ENCODE measurements at places on chromosomes 16 and 17. TPM values are rescaled to one million over a fixed set of nuclear protein-coding genes. Genes with fewer than 3 reads are reported as not detected.

- no peak for DNase-seq
- H3K4me1 ChIP-seq, result peaks cover 26% of the 10 kb centered on the region
- peaks cover 25% of the 10 kb centered on the region for H3K27me3 ChIP-seq
- H3K36me3 ChIP-seq, result no peaks in the 10 kb centered on the region
- no peak within 1 kb of the TSS for H3K4me3 ChIP-seq
- H3K27ac ChIP-seq, result no peak within 1 kb of the TSS
Measured at GRCh38 chr16:56667581-56668571, at the start of gene MT1G. MT1G (minus strand) TSS chr16:56668065; CDS start chr16:56667993, 72 bp downstream.

The CSNK2A2 gene
- 53.3 TPM for total RNA-seq

DNA sequence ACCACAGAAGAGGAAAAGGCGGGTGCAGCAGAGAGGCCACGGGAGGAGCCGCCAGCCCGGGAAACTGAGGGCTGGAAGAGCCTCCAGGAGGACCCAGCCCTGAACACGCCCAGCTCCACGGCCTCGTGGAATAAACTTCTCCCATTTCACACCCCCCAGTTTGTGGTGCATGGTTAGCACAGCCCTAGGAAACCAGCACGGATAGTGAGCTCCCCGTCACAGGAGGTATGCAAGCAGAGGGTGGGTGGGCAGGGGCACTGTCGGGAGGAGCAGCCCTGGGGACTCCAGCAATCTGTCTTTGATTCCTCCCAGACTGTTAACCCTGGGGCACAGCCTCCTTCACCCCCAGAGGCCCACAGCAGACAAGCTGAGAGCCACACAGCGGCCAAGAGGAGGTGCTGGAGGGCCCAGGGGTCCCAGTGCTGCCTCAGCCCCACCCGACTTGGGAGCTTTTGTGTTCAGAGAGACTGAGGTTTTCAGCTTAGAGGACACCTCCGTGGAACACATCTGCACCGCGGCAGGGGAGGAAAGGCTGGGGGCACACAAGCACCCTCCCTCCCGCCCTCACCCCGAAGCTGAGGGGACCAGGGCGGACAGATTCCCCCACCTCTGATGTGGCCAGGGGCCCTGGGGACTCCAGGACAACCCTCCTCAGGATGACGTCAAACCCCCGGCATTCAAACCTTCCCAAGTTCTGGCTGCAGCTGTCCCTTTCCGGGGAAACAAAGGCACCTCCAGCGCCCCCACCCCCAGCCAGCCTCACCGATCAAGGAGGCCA lies 1.7 kb upstream of the IL17C start:
- peaks cover 18% of the 10 kb centered on the region for H3K4me1 ChIP-seq
- DNase-seq, result no peak
- peak overlapping the region; percentile 78 for H3K27ac ChIP-seq
- peaks cover 7% of the 10 kb centered on the region for H3K36me3 ChIP-seq
- no peak overlapping the region for H3K4me3 ChIP-seq
- H3K27me3 ChIP-seq, result peaks cover 61% of the 10 kb centered on the region

The SCARF1 gene
- total RNA-seq, result 0.83 TPM

- H3K27me3 ChIP-seq, result no peaks in the 10 kb centered on the region
- H3K4me1 ChIP-seq, result peaks cover 5% of the 10 kb centered on the region
- peak overlapping the region; percentile 70 for H3K27ac ChIP-seq
- peaks cover 7% of the 10 kb centered on the region for H3K36me3 ChIP-seq
- DNase-seq, result peak; percentile 44
Measured at GRCh38 chr17:41965694-41966462, 717 bp upstream of the CNP start.

The WNT9B gene
- total RNA-seq, result not detected

The PRKCB gene
- 84.7 TPM for total RNA-seq

GRCh38 chr17:77455111-77455890 lies 314.5 kb downstream of the SEC14L1 start:
- no peaks in the 10 kb centered on the region for H3K36me3 ChIP-seq
- H3K27ac ChIP-seq, result peak overlapping the region; percentile 82
- H3K27me3 ChIP-seq, result no peaks in the 10 kb centered on the region

The CD300E gene
- total RNA-seq, result not detected

- peak overlapping the region; percentile 51 for H3K27ac ChIP-seq
- no peak overlapping the region for H3K4me3 ChIP-seq
- no peaks in the 10 kb centered on the region for H3K36me3 ChIP-seq
- no peaks in the 10 kb centered on the region for H3K27me3 ChIP-seq
- peaks cover 24% of the 10 kb centered on the region for H3K4me1 ChIP-seq
- no peak for DNase-seq
Measured at GRCh38 chr17:77341069-77341541, 200.3 kb downstream of the SEC14L1 start.

GRCh38 chr16:3092501-3092941 lies 6.6 kb downstream of the ZSCAN10 start:
- H3K4me1 ChIP-seq, result peaks cover 5% of the 10 kb centered on the region
- H3K4me3 ChIP-seq, result no peak overlapping the region
- no peaks in the 10 kb centered on the region for H3K36me3 ChIP-seq
- no peak for DNase-seq
- no peaks in the 10 kb centered on the region for H3K27me3 ChIP-seq
- H3K27ac ChIP-seq, result no peak overlapping the region

- no peaks in the 10 kb centered on the region for H3K27me3 ChIP-seq
- no peak overlapping the region for H3K27ac ChIP-seq
- no peak for DNase-seq
- peaks cover 2% of the 10 kb centered on the region for H3K4me1 ChIP-seq
- H3K36me3 ChIP-seq, result peaks cover 13% of the 10 kb centered on the region
Measured at GRCh38 chr16:85674828-85675227, 13.9 kb downstream of the GINS2 start.

The USP43 gene
- total RNA-seq, result 0.35 TPM

DNA sequence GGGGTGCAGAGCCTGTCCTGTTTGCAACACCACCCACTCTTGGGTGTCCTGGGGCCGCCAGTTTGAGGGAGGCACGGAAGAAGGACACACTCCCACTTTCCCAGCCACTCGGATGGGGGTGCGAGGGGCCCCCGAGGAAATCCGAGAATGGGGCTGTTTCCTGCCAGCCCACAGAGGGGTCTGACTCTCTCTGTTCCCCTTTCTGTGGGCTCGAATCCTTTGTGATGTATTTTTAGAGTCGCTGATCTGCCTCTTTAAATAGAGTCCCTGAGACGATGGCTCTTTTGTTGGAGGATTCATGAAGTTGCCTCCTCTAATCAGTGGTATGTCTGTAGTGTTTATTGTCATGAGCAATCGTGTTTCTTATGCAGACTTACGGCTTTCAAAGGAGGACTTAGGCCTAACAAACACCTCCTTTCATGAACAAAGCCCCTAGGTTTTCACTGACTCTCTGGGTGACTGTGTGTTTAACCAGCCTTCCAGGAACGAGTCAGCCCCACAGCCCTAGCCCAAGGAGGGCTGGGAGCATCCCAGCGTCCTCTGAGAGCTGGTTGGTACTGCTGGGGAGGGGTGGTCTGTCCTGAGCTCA lies 29.1 kb downstream of the CIBAR2 start:
- H3K27me3 ChIP-seq, result no peaks in the 10 kb centered on the region
- peaks cover 5% of the 10 kb centered on the region for H3K4me1 ChIP-seq
- H3K36me3 ChIP-seq, result peaks cover 9% of the 10 kb centered on the region

The ASGR1 gene
- 0.60 TPM for total RNA-seq

The OTOA gene
- not detected for total RNA-seq

DNA sequence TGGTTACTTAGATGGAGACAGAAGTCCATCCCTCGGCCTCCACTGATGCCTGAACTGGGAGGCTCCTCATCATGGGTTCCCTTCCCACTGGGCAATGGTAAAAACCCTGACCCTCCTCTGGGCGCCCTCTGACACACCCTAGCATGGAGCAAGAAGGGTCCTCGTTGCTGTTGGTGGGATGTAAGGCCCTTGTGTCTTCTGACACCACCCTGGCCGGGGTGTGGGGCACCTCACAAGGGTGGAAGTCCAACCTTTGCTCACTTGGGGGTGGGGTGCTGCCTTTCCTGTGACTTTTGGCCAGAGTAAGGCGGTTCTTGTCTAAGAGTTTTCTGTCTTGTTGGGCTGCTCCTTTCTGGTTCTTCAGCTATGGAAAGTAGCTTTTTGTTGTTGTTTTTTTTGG lies 28.7 kb downstream of the MPRIP start:
- peaks cover 43% of the 10 kb centered on the region for H3K4me1 ChIP-seq
- no peak overlapping the region for H3K4me3 ChIP-seq
- H3K36me3 ChIP-seq, result no peaks in the 10 kb centered on the region
- no peak for DNase-seq

DNA sequence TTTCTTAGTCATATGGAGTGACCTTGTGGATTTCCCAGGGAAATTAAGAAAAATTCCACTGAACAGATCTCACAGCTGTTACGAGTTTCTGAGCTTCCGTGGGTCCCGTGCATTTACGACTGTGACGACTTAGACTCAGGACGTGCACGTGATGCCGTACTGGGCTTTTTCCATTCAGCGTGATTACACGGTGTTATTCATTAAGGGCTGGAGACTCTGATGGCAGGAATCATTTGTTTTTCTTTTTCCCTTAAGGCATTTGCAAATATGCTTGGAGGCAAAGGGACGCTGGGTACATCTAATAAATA lies 57.2 kb downstream of the TBC1D16 start:
- no peak overlapping the region for H3K4me3 ChIP-seq
- no peak overlapping the region for H3K27ac ChIP-seq
- H3K36me3 ChIP-seq, result no peaks in the 10 kb centered on the region
- no peak for DNase-seq
- no peaks in the 10 kb centered on the region for H3K4me1 ChIP-seq
- H3K27me3 ChIP-seq, result no peaks in the 10 kb centered on the region

DNA sequence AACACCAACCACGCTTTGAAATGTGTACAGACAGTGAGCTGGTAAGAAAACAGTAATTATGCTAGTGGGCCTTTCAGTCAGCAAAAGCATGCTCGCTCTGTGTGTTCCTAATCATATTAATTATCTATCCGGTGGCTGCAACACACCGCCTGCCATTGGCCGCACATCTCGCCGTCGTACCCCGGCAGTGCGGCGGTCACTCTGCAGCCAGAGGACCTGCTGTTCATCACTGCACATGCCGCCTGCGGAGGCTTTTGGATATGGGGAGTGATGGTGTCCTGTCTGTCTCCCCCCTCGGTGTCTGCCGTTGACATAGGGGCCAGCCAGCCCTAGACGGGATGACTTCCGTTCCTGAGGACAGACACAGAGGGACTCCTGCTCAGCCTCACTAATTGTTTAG lies 68.5 kb downstream of the RPA1 start:
- no peak for DNase-seq
- no peaks in the 10 kb centered on the region for H3K27me3 ChIP-seq
- H3K27ac ChIP-seq, result no peak overlapping the region
- H3K4me3 ChIP-seq, result no peak overlapping the region
- H3K36me3 ChIP-seq, result peaks cover 14% of the 10 kb centered on the region

DNA sequence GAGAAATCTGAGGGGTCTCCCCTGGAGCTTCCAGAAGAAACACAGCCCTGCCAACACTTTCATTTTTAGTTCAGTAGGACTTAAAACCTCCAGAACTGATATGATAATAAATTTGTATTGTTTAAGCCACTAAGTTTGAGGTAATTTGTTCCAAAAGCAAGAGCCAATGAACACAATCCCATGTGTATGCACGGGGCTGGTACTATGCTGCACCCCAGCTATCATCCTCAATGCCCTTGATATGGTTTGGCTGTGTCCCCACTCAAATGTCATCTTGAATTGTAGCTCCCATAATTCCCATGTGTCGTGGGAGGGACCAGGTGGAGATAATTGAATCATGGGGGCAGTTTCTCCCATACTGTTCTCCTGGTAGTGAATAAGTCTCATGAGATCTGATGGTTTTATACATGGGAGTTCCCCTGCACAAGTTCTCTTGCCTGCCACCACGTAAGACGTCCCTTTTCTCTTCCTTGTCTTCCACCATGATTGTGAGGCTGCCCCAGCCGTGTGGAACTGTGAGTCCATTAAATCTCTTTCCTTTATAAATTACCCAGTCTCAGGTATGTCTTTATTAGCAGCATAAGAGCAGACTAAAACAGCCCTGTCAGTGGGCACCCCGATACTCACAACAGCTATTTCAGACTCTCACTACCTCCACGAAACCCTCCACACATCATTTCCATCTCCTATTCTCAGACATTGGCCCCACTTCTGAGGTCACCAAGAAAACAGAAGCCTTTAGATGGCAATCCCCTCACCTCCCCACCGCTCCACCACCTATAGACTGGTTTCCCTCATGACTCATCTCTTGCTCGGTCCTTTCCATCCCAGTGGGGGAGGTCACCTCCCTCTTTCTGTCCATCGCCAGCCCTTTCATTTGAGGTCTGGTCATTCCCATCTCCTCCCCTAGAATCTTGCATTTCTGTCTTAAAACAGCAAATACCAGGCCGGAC lies 8.9 kb upstream of the CACNG1 start:
- no peak for DNase-seq
- H3K27ac ChIP-seq, result no peak overlapping the region
- no peaks in the 10 kb centered on the region for H3K36me3 ChIP-seq
- peaks cover 6% of the 10 kb centered on the region for H3K27me3 ChIP-seq
- H3K4me1 ChIP-seq, result no peaks in the 10 kb centered on the region
- no peak overlapping the region for H3K4me3 ChIP-seq

The SYCE1L gene
- total RNA-seq, result 13.5 TPM

The ERCC4 gene
- total RNA-seq, result 11.6 TPM

The FAM234A gene
- total RNA-seq, result 31.6 TPM

DNA sequence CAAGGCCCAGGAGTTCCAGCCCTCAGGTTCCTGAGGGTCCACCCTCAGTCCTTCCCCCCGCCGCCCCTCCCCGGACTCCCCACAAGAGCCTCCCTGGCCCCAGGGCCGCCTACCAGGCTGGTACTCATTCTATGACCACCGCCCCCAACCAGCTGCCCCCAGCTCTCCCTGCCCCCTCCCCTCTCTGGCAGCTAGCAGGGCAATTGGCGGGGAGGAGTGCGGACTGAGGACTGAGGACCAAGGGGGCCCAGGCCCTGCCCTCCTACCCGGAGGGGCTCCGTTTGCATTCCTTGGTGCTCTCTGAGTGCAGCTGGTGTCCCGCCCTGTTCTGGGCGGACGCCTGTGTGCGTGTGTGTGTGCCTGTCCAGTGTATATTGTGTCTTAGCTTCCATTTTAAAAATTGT lies 19.1 kb downstream of the UNC13D start:
- H3K4me3 ChIP-seq, result no peak overlapping the region
- DNase-seq, result no peak
- H3K36me3 ChIP-seq, result peaks cover 34% of the 10 kb centered on the region
- H3K27me3 ChIP-seq, result no peaks in the 10 kb centered on the region
- no peak overlapping the region for H3K27ac ChIP-seq
- peaks cover 49% of the 10 kb centered on the region for H3K4me1 ChIP-seq

GRCh38 chr17:80737106-80738019 lies 192.7 kb downstream of the RPTOR start:
- no peak overlapping the region for H3K4me3 ChIP-seq
- H3K4me1 ChIP-seq, result peaks cover 38% of the 10 kb centered on the region
- peaks cover 4% of the 10 kb centered on the region for H3K36me3 ChIP-seq
- H3K27me3 ChIP-seq, result no peaks in the 10 kb centered on the region
- no peak overlapping the region for H3K27ac ChIP-seq
- DNase-seq, result no peak

DNA sequence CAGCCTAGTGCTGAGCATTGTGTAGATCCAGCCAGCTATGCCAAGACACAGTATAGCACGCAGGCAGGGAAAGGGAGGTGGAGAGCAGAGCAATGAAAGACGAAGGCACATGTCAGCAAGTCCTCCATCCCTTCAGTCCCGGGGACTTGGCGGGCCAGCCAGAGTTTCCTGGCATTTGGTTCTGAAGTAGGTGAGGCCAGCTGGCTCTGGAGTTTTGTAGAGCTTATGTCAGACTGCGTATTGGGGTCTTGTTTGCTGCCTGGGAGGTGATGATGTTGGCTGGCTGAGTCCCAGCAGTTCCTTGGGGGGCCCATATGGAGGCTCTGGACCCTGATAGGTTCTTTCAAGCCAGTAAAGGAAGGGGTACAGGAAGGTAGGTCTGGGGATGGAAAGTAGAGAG lies 55.7 kb upstream of the AKTIP start:
- no peak for DNase-seq
- no peaks in the 10 kb centered on the region for H3K27me3 ChIP-seq
- H3K27ac ChIP-seq, result no peak overlapping the region
- no peaks in the 10 kb centered on the region for H3K36me3 ChIP-seq

- DNase-seq, result no peak
- H3K27ac ChIP-seq, result no peak overlapping the region
- H3K36me3 ChIP-seq, result no peaks in the 10 kb centered on the region
- no peaks in the 10 kb centered on the region for H3K27me3 ChIP-seq
Measured at GRCh38 chr16:64250866-64251265, 871.0 kb downstream of the CDH11 start.
